ENCODE measurements at places on chromosomes 1 and 21. TPM values are rescaled to one million over a fixed set of nuclear protein-coding genes. Genes with fewer than 3 reads are reported as not detected.

DNA sequence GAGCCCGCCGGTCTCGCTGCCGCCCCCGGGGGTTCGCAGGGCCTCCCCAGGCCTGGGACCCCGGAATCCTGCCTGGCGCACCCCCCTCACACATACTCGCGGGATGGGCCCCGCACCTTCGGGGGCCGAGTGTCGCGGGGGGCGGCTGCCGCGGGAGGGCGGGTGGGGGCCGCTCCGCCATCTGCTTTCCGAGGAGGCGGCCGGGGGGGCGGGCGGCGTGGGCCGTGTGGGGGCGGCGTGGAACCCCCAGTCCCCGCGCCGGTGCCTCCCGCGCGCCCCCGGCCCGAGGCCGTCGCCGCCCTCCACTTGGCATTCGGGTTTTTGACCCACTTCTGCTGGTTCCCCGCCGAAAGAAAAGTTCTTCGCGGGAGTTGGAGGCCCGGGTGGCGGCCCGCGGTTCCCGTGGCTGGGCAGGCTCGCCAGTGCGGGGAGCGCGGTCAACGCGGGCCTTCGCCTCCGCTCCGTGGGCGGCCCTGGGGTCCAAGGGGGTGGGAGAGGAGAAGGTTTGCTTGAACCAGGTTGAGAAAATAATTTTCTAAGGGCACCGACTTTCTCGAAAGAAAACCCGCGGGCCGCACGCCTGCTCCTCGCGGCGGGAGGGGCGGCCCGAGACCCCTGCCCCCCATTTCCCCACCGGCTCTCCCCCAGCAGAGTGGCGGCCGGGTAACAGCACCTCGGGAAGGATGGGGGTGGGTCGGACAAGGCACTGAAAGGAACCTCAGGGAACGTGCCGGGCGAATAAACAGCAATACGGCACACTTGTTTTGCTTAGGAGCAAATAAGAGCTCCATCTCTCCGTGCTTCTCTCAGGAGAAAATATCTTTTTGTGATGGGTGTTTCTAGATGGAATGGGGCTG, 1.6 kb downstream of the PHF13 start:
- H3K4me3 ChIP-seq, result peak overlapping the region; percentile 55
- H3K36me3 ChIP-seq, result peaks cover 27% of the 10 kb centered on the region
- no peak overlapping the region for H3K27ac ChIP-seq
- no peak for DNase-seq
- peaks cover 21% of the 10 kb centered on the region for H3K4me1 ChIP-seq

DNA sequence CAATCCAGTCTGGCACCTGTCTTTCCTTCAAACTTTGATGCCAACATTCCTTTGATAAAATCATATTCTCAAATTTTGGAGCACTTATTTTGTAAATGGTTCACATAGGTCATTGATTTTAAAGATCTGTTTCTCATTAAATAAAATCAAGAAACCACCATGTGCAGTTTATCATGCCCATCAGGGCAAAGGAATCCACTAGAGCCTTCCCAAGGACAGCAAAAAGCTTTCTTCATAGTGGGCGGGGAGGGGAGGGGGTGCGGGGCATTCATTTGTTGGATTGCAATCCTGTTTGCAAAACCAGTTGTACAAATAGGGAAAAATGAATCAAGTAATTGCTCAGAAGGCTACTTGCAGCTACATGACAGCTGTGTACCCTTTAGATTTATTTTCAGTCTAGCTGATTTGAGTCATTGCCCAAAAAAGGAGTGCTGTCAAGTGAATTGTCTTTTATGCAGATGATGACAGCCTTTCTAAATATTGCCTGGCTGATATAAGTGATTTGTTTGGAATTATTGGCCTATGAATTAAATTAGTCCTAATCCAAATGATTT, 23.0 kb downstream of the LRRC8B start:
- H3K4me1 ChIP-seq, result no peaks in the 10 kb centered on the region
- H3K4me3 ChIP-seq, result no peak overlapping the region
- H3K36me3 ChIP-seq, result peaks cover 2% of the 10 kb centered on the region
- H3K27ac ChIP-seq, result no peak overlapping the region
- H3K27me3 ChIP-seq, result no peaks in the 10 kb centered on the region

DNA sequence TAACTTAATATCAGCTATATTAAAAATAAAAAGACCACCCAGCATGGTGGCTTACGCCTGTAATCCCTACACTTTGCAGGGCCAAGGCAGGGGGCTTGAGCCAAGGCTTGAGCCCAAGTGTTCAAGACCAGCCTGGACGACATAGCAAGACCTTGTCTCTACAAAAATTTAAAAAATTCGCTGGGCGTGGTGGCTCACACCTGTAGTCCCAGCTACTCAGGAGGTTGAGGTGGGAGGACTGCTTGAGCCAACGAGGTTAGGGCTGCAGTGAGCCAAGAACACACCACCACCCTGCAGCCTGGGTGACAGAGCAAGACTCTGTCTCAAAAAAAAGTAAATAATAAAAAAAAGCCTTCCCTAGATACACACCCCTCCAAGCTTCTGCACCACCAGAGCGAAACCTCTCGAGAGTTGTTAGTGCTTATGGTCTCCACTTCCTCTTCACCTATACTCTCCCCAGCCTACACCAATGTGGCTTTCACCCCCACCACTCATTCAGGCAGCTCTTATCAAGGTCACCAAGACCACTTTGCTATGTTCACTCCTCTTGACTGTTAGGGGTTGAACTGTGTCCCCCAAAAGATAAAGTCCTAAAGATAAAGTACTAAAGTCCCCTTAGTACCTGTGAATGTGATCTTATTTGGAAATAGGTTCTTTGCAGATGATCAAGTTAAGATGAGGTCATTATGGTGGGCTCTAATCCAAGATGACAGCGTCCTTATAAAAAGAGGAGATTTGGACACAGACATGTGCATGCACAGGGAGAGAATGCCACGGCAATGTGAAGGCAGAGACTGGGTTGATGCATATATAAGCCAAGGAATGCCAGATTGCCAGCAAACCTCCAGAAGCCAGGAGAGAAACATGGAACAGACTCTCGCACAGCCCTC, 6.8 kb upstream of the PPP1R15B start:
- H3K27me3 ChIP-seq, result no peaks in the 10 kb centered on the region
- no peak overlapping the region for H3K27ac ChIP-seq
- no peak overlapping the region for H3K4me3 ChIP-seq
- peaks cover 8% of the 10 kb centered on the region for H3K36me3 ChIP-seq
- H3K4me1 ChIP-seq, result peaks cover 5% of the 10 kb centered on the region

GRCh38 chr1:93827128-93827527, 51.9 kb downstream of the DNTTIP2 start:
- H3K4me3 ChIP-seq, result no peak overlapping the region
- no peaks in the 10 kb centered on the region for H3K27me3 ChIP-seq
- H3K36me3 ChIP-seq, result no peaks in the 10 kb centered on the region
- H3K27ac ChIP-seq, result no peak overlapping the region

DNA sequence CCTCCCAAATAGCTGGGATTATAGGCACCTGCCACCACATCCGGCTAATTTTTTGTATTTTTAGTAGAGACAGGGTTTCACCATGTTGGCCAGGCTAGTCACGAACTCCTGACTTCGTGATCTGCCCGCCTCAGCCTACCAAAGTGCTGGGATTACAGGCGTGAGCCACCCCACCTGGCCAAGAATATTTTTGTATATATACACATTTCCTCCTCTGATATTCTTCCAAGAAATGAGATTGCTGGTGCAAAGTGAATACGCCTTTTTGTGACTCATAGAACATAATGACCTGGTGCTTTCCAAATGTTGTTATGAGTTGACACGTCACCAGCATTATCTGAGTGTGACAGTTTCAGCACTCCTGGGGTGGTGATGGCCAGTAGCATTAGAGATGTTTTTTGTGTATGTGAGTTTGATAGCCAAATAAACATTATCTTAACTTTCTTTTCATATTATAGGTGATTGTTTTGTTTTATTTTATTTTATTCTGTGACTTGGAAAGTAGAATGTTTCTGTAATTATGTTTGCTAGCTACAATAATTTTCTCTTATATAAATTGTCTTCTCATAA, 54.9 kb downstream of the KCNK1 start:
- no peak for DNase-seq
- H3K27me3 ChIP-seq, result no peaks in the 10 kb centered on the region
- no peaks in the 10 kb centered on the region for H3K4me1 ChIP-seq
- H3K27ac ChIP-seq, result no peak overlapping the region

GRCh38 chr1:4673494-4673893, 19.1 kb downstream of the AJAP1 start:
- peaks cover 19% of the 10 kb centered on the region for H3K4me1 ChIP-seq
- H3K27ac ChIP-seq, result no peak overlapping the region
- H3K27me3 ChIP-seq, result no peaks in the 10 kb centered on the region
- DNase-seq, result no peak
- H3K4me3 ChIP-seq, result no peak overlapping the region

DNA sequence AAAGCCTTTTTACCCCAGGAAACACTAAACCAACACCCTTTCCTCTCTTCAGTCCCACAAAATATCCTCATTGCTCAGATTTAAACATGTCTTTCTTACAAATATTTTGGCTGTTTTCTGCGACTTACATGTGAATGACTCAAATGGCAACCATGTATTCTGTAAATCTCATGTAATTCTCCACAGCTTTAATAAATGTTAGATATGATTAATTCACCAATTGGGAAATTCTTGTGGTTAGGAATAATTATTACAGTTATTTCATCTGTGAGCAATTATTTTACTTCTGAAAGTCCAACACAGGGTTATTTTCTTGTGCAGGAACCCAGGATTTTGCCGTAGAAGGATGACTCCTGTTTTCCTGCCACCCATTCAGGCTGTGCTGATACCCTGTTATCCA, 431.5 kb downstream of the LMO4 start:
- DNase-seq, result no peak
- no peaks in the 10 kb centered on the region for H3K27me3 ChIP-seq
- H3K36me3 ChIP-seq, result no peaks in the 10 kb centered on the region
- H3K27ac ChIP-seq, result no peak overlapping the region
- H3K4me3 ChIP-seq, result no peak overlapping the region

DNA sequence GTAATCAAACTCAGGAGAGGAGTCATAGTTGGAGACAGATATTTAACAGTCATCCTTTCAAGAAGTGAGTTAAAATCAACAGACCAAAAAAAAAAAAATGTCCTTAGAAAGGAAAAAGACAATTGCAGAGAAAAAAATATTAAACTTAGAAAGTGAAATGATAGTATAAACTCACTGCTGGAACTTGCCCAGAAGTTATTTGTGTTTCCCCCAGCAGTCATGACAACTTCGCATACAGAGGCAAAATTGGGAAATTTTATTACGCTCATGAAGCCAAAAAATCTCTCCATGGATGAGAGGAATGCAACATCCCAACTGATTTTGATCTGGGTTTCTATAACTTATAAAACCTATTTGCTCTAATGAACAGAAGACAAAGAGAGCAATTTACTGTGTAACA, 198.2 kb downstream of the LRRC7 start:
- no peaks in the 10 kb centered on the region for H3K4me1 ChIP-seq
- H3K27ac ChIP-seq, result no peak overlapping the region
- no peaks in the 10 kb centered on the region for H3K27me3 ChIP-seq
- no peak overlapping the region for H3K4me3 ChIP-seq
- no peaks in the 10 kb centered on the region for H3K36me3 ChIP-seq

DNA sequence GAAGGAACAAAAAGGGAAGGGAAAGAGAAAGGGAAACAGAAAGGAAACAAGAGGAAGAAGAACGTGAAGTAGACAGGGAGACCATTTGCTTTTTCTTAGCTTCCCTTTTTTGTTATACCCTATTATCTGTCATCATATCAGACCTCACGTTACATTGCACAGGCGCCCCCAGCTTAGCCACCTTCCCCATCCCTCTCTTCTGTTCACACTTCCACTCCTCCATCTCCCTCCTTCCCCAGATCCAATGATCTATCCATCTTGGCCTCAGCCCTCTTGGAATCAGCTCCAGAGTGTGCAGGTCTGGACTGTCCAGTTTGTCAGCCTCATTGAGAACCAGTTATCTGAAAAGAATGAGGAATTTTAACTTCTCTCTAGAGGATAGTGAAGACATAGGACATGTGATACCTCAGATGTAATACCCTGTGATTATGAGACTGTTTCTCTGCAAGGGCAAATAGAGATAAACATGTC, 101.1 kb upstream of the ERRFI1 start:
- no peak for DNase-seq
- H3K4me3 ChIP-seq, result no peak overlapping the region
- no peak overlapping the region for H3K27ac ChIP-seq

DNA sequence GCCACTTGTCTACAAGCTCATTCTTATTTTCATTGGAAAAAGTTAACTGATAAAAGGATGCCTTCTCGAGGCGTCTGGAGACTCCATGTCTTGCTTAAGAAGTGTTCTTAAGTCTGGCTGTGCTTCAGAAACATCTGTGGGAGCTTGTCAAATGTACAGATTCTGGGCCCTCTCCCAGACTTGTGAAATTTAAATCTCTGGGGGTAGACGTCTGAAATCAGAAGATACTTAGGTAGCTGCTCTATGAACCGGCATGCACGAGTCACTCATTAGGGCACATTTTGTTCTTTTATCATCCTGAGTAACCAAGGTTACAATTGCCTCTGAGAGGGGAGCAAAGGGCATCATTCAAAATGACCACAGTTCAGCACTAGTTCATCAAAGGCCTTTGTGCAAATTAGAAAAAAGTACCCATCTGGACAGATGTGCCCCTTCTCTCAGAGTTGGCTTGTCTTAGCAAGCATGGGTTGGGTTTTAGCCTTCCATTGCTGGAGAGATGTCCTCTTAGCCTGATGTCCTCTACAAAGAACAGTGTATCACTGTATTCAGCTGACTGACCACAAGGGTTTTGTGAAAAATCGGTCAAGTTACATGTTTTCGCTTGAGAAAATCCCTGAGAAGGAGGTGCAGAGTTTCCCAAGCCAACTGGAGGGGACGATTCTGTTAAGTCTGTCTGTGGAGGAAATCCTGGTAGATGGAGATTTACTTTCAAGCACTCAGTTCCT, 156.9 kb downstream of the ASTN1 start:
- H3K27me3 ChIP-seq, result no peaks in the 10 kb centered on the region
- H3K36me3 ChIP-seq, result peaks cover 6% of the 10 kb centered on the region
- H3K4me3 ChIP-seq, result no peak overlapping the region
- no peaks in the 10 kb centered on the region for H3K4me1 ChIP-seq

Gene LRRC3
- 2.4 TPM for total RNA-seq

Gene BARHL2
- total RNA-seq, result 0.10 TPM

Gene S100A7A
- total RNA-seq, result not detected

Gene TRIM33
- total RNA-seq, result 60.1 TPM

Gene TXNIP
- 453 TPM for total RNA-seq

Gene SEMA4A
- 15.9 TPM for total RNA-seq

Gene KCNJ15
- 0.11 TPM for total RNA-seq

Gene SMIM1
- total RNA-seq, result 10.1 TPM

All from spinal cord (tissue), 10 donors.